ENCODE measurements at places on chromosomes 6 and 20. TPM values are rescaled to one million over a fixed set of nuclear protein-coding genes. Genes with fewer than 3 reads are reported as not detected.

SLC17A2 gene
- not detected for total RNA-seq

CST5 gene
- not detected for total RNA-seq

CPNE5 gene
- 3.0 TPM for total RNA-seq

CEP43 gene
- 23.7 TPM for total RNA-seq

MLIP gene
- total RNA-seq = 182 TPM

CLVS2 gene
- total RNA-seq = under 0.01 TPM

TRIM15 gene
- not detected for total RNA-seq

ECT2L gene
- total RNA-seq = 1.1 TPM

SLC9A8 gene
- 12.0 TPM for total RNA-seq

THBD gene
- total RNA-seq = 60.3 TPM

SPATA25 gene
- total RNA-seq = 8.6 TPM

BEND6 gene
- 7.8 TPM for total RNA-seq

COX4I2 gene
- total RNA-seq = 8.2 TPM

GRCh38 chr6:54877713-54878317 is 31.2 kb downstream of the FAM83B start:
- no peak for DNase-seq

GRCh38 chr6:89035252-89036101 is 45.1 kb upstream of the PNRC1 start:
- peak; percentile 84 for DNase-seq

- no peak for DNase-seq
Observed at GRCh38 chr20:20491784-20492264, 123.9 kb downstream of the INSM1 start.

GRCh38 chr6:106973018-106973835 is 1.3 kb downstream of the CD24 start:
- DNase-seq = no peak

GRCh38 chr6:136914947-136915346 is 7.2 kb upstream of the SLC35D3 start:
- DNase-seq = no peak

DNA sequence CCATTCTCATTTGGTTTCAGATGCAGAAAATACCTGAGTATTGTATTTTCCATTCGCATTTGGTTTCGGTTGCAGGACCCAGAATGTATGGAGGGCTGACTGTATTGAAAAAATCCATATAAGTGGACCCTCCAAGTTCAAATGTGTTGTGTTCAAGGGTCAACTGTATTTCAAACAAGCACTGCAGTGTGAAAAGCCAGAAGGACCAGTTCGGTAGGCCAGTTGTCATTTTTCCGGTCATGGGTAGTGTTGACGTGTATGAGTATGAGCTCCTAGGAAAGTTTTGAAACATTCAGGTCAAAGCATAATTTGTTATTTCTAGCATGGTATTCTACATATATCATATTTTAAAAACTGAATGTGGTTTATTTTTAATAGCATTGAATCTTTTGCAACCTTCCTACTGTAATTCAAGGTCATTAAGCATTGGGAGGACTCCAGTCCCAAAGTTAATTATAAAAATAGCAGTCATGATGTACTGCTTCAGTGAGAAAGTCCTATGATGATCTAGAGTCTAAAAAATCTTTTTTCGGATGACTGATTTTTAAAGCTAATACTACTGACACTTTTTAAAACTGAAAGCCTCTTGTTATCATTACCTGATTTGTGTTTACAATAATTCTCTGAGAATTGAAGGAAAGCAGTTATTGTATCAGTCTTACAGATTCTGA is 18.9 kb downstream of the NHSL1 start:
- DNase-seq = no peak

DNA sequence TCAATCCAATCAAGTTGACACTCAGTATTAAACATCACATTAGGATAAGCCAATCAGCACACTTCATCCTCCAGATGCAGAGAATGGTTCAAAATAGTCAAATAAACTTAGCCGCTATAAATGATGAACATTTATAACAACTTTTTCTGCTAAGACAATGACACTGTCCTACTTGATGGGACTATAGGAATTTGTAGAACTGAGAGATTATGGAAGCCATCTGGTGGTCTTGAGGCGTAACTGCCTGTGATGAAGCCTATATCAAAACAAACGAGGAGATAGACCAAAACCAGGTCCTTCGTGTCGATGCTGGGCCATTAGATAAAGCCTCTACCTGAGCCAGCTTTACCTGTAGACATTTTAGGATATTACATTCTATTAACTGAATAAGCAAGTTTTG is 631.1 kb downstream of the COL12A1 start:
- DNase-seq = no peak

GRCh38 chr6:53979468-53980067 is 131.7 kb upstream of the MLIP start:
- DNase-seq = peak; percentile 64

- no peak for DNase-seq
Observed at GRCh38 chr6:48615041-48615440, 504.0 kb upstream of the PTCHD4 start.

DNA sequence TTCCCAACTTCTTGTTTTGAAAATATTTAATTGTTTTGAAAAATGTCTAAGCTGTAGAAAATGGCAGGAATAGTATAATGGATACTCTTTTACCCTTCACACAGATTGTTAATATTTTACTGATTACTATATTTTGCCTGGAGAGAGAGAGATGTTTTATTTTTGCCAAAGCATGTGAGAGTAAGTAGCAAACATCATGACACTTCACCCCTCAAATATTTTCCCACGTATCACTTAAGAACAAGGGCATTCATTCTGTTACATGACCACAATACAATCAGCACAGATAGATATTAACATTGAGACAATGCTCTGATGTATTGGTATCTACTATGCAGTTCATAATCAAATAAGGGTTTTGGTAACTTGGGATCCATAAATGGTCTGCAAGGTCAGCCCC is 116.5 kb downstream of the CCDC170 start:
- DNase-seq = no peak

- DNase-seq = no peak
Observed at GRCh38 chr20:16061351-16061750, 511.9 kb downstream of the KIF16B start.

- DNase-seq = no peak
Observed at GRCh38 chr20:13857304-13857703, 72.5 kb downstream of the NDUFAF5 start.

- no peak for DNase-seq
Observed at GRCh38 chr20:53990768-53991450, 79.5 kb downstream of the BCAS1 start.

DNA sequence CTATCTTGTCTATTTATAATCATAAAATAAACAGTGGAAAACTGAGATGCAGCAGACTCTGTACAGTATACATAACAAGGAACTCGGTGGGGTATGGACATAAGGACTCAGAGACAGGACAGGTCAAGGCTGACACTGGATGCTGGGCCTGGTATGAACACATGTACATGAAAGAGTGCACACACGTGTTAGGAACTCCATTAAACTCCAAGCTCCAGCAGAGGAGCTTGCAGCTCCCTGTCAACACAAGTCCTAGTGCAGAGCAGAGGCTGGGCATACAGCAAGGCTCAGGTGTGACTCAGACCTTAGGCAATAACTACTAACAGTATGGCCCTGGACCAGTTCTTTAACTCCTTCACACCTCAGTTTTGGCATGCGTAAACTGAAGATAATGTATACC is 17.1 kb downstream of the NAPB start:
- DNase-seq = no peak

GRCh38 chr6:136720045-136720770 is 72.1 kb downstream of the MAP3K5 start:
- no peak for DNase-seq

DNA sequence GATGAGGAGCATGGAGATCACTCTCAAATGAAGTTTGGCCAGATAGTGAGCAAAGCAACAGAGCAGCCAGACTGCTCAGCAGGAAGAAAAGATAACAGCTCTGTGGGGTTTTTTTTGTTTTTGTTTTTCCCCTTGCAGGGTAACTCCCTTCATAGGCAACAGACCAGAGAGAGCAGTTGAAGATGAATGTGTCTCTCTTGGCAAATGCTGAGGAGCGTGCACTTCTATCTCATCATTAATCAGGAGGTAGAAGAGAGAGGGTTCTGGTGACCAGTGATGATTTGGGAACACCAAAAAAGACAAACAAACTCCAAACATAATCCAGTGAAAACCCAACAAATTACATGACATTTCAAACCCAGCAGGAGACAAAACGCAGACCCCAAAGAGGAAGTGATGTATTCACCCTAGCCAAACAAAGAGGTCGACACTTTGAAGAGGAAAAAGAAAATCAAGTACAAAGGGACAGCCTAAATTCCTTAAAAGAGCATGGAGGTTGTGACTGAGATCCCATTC is 66.2 kb upstream of the RREB1 start:
- no peak for DNase-seq

- no peak for DNase-seq
Observed at GRCh38 chr6:40962241-40962640, 76.8 kb downstream of the UNC5CL start.

- DNase-seq = no peak
Observed at GRCh38 chr20:45445805-45446562, 23.6 kb upstream of the WFDC2 start.

GRCh38 chr20:39453890-39454289 is 491.7 kb downstream of the DHX35 start:
- DNase-seq = no peak

- no peak for DNase-seq
Observed at GRCh38 chr20:58877050-58877975, 24.8 kb downstream of the GNAS start.

- no peak for DNase-seq
Observed at GRCh38 chr6:17983730-17984129, 3.7 kb downstream of the KIF13A start.

DNA sequence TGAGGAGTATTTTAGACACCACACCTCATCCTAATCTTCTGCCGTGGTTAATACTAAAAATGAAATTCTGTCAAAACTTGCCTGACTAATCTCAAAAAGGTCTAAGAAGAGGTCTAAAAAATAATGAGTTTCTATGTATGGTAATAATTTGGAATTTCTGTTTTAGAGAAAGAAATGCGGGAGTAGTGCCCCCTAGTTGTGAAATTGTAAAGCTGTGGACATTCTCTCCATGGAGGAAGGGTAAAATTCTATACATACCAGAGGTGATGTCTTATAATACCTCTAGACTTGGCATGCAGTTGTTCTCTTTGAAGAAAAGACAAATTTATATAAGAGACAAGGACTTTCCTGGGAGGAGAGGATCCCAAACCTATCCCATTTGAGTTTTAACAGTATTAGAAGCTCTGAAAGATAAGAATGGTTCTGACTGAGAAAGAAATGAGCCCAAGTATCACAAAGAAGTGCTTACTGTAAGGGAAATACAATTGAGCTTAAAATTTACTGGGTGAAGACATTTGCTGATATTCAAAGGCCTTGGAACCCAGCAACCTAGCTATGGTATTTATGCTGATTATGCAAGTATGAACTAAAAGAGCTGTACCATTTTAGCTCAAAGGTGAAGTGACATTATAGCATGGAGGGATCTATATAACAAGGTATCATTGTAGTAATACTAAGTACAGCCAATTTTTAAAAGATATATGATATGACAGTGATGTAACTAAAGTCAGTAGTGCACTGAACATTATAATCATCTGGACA is 5.1 kb upstream of the EPHA7 start:
- DNase-seq = no peak

DNA sequence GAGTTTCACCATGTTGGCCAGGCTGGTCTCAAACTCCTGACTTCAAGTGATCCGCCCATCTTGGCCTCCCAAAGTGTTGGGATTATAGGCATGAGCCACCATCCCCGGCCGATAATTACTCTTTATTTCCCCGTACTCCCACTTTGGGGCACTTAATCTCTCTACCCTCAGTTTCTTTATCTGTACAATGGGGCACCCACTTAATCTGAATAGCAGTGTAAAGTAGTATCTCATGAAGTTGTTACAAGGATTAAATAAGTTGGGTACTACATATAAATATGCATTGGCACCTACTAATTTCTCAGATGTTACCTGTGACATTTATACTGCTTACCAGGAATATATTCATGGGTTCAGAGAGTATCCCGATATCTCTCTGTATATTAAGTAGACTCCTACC is 15.2 kb downstream of the GINM1 start:
- no peak for DNase-seq

DNA sequence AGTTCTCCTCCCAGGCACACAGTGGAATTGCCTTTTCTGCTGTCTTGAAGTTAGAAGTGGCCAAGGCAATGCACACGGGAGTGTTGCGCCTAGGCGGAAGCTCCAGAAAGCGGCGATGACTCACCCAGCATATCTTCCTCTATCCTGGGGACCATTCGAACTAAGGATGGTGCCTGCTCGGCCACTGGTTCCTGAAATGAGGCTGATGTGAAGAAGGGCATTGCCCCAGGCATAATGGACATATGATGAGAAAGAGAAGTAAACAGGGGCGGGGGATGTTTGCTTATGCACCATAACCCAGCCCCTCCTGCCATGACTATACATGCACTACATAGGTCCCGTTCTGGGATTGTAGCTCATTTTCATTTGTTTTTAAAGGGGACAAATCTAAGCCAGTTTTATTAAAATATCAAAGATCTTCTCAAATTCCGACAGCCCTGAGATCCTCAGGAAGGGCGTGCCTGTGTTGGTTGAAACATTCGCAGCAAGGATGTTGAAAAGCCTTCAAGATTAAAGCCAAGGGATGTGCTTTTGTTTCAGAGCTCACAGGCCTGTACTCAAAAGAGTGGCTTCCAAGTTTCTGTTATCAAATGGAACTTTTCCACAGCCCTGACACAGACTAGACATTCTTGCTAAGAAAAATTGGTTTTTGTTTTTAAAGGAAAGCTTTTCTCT is 218.5 kb downstream of the LY86 start:
- peak; percentile 49 for DNase-seq

- DNase-seq = no peak
Observed at GRCh38 chr6:53568776-53569616, 24.1 kb upstream of the GCLC start.

GRCh38 chr20:63025534-63026331 is 19.0 kb upstream of the BHLHE23 start:
- no peak for DNase-seq

DNA sequence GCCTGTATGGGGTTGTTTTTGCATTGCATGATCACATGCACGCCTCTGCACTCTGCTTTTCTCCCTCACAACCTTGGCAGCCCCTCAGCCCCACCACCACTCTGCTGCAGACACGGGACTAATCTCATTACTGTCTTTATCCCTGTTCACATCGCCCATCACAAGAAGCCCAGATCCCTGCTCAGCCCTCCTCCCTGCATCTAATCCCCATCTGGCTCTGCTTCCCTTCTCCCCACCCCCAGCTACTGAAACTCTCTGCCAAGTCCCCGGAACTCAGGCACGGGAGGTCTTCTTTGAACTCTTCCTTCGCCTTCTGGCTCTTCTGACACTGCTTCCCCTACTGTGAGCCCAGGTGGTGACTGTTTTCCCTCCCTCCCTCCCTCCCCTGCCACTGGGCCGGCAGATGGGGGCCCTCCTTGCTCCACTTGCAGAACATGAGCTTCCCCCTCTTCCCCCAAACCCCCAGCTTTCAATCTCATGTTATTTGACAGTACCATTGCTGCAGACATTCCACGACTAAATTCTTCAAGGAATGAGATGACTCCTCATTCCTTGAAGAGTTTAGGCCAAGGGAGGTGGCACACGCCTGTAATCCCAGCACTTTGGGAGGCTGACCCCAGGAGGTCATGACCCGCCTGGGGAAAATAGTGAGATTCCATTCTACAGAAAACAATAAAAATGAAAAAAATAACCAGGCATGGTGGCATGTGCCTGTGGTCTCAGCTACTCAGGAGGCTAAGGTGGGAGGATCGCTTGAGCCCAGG is 21.9 kb upstream of the TULP1 start:
- DNase-seq = no peak

- no peak for DNase-seq
Observed at GRCh38 chr6:6661684-6662083, 73.2 kb downstream of the LY86 start.

GRCh38 chr6:105109955-105110895 is 69.6 kb downstream of the POPDC3 start:
- DNase-seq = no peak

- no peak for DNase-seq
Observed at GRCh38 chr6:166389119-166389518, 6.4 kb upstream of the MPC1 start.

Data from tibial nerve (tissue), 4 donors.